ENCODE measurements at places on chromosomes 2 and 18.
A peak's percentile ranks its signal among the peaks of the same experiment; 100 is the strongest.

GRCh38 chr2:216222650-216223352, 113.7 kb downstream of the XRCC5 start:
- no peak for DNase-seq

GRCh38 chr18:59908799-59909198, 9.0 kb downstream of the PMAIP1 start:
- no peak for DNase-seq

DNA sequence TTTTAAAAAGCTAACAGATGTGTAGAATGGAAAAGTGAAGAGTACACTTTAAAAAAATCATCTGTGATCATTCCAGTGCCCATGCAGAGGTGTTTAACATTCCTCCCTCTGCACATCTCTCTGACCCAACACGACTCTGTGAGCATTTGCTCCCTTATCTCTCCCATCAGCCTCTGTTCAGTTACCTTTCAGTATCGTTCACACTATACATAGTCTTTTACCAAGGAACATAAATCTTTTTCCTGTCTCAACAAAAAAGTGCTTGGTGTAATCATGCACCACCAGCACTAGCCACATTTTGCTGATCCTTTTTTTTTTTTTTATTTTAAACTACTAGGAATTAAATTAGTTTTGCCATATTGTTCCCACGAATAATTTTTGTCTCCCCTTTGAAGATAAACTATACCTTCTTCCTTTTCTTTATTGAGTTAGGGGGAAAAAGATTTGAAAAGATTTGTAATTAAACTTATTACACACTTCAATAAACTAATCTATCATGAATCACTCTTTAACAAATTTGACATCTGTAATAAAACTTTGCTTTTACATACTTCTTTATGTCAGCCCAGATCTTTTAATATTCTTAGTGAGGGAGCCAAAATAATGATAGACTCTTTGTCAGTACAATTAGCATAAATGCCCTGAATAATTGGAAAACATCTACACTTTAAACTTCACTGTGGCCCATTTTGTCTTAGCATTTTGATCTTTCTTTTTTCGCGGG, 489.8 kb upstream of the FANCL start:
- no peak for DNase-seq

- no peak for DNase-seq
Measured at GRCh38 chr2:40752796-40753195, 300.9 kb upstream of the SLC8A1 start.

- DNase-seq, result no peak
Measured at GRCh38 chr18:35178260-35178659, 62.6 kb upstream of the ZNF397 start.

- no peak for DNase-seq
Measured at GRCh38 chr2:28586867-28587266, 91.0 kb downstream of the PLB1 start.

- DNase-seq, result no peak
Measured at GRCh38 chr2:129909651-129910418, 69.6 kb upstream of the RAB6C start.

GRCh38 chr18:28854964-28855363, 678.0 kb upstream of the CDH2 start:
- no peak for DNase-seq

GRCh38 chr2:86300496-86300895, 36.9 kb downstream of the REEP1 start:
- DNase-seq, result no peak

- no peak for DNase-seq
Measured at GRCh38 chr2:221125691-221126090, 446.4 kb downstream of the EPHA4 start.

GRCh38 chr2:15943378-15944280, 3.3 kb downstream of the MYCN start:
- peak; percentile 25 for DNase-seq

GRCh38 chr2:11753452-11753885, 7.0 kb downstream of the LPIN1 start:
- peak; percentile 41 for DNase-seq

DNA sequence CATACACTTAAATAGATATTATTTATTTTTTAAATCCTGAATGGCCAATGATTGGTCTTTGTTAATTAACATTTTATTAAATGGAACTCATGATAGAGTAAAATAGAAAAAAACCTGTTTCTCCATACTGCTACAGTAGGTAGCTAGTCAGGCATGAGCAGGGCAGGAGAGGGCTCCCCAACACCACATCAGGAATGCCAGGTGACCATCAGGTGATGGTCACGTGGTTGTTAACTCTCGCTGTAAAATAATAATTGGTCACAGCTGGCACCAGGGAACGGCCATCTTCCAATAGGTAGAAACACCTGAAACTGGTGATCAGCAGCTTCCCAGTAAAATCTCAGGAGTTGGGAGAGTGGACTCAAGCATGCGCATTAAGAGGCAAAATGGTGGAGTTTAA, 172.2 kb downstream of the MEIS1 start:
- no peak for DNase-seq

GRCh38 chr2:37738266-37738885, 66.9 kb upstream of the CDC42EP3 start:
- no peak for DNase-seq

GRCh38 chr2:182055993-182056392, 70.3 kb downstream of the PPP1R1C start:
- no peak for DNase-seq

- DNase-seq, result no peak
Measured at GRCh38 chr2:149076863-149077412, 38.4 kb downstream of the LYPD6B start.

DNA sequence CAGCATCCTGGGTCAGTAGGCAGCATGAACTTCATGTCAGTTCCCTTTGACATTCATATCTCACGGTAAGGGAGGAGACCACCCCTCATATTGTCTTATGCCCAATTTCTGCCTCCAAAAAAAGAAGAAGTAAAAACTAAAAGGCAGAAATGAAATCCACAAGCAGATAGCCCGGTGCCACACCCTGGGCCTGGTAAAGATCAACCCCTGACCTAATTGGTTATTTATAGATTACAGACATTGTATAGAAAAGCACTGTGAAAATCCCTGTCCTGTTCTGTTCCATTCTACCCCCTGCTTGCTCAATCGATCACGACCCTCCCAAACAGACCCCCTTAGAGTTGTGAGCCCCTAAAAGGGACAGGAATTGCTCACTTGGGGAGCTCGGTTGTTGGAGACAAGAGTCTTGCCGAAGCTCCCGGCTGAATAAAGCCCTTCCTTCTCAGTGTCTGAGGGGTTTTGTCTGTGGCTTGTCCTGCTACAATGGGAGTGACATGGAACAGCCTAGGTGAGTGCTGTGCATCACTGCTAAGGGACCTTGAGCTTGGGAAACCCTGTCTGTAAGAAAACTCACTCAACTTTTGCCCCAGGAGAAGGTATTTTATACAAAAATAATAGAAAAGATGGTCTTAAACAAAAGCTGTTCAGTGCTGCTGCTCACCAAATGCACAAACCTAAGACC, 11.1 kb downstream of the NDUFV2 start:
- no peak for DNase-seq

DNA sequence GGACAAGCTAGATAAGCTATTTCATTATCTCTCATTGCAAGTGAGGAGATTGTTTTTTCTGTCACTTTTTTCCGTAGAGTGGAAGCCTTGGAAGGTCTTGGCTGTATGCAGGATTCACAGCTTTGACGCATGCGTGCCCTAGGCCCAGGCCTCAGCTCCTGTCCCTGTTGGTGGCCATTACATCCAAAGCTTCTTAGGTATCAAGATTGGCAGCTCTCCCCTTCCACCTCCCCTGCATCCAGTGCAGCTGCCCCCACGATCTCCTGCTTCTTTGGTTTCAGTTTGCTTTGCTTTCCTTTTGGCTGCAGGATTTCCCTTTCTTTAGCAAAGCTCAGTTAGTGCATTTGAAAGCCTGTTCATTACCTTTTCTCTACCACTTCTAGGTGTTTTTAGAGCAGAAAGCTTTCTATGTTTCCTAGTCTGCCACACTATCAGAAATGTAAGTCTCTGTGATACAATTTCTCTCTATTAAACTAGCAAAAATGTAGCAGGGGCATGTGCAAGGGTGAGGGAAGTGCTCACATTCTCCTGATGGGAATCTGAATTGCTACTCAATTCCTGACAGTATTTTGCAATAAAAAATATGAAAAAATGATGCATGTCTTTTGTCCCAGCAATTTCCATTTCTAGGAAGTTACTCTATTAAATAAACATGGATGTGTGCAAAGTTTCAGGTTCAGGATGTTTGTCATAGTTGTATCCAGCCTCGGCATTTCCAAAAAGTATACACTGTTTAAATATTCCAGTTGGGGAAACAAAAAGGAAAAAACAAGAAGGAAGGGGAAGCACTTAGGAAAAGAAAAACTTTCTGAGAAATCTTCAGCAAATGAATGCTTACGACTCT, 91.2 kb downstream of the LIPG start:
- no peak for DNase-seq

DNA sequence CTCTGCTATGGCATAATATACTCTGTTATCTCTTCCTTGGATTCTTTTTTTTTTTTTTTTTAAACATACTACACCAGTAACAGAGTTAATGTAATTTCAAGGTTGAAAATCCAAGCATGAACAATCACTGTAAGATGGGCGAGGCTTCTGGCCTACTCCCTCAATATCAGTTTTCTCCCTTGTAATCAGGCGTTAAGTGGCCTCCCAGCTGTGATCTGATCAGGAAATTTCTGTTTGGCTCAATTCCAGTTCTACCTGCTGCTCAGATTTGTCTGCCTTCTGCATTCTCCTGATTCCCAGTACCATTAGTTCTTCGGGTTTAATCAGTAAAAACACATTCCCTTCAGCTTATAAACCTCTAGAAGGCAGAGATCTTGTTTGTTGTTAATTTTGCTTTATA, 18.6 kb downstream of the PRKD3 start:
- DNase-seq, result peak; percentile 11

- DNase-seq, result no peak
Measured at GRCh38 chr2:45822272-45822630, 170.8 kb downstream of the PRKCE start.

- DNase-seq, result no peak
Measured at GRCh38 chr2:240498171-240498957, 59.4 kb downstream of the ANKMY1 start.

DNA sequence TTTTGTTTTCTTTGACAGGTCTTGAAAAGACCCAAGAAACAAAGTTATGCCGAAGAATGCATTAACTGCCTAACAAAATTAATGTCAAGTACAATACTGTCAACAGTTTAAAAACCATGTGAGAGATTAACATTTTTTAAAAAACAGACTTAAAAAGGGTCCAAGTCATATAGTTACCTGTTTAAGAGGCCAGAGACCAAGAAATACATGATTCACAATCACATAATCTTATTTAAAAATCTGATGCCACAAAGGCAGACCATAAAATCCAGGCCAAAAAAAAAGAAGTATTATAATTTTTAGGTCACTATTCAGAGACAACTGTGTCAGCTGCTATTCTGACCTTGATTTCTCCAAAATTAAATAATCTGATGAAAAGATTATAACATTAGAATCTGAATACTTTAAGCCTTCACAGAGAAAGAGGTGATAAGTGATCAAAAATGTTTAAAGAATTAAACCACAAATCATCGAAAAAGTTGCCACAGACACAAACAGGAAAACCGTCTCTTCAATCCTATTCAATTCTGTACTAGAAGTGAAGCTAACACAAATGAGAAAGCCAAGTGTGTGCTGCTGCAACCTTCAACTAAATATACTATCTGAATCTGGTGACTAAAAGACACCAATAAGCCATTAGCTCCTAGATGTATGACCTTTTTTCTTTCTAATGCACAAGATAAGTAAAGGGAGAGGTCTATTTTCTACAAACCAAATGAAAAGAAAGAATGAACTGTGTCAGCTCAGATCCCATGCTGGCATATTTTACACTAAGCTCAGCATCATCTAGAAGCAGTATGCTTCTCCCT, 286.0 kb downstream of the ZEB2 start:
- no peak for DNase-seq

GRCh38 chr2:197500503-197501131, 438 bp downstream of the HSPE1 start:
- no peak for DNase-seq

DNA sequence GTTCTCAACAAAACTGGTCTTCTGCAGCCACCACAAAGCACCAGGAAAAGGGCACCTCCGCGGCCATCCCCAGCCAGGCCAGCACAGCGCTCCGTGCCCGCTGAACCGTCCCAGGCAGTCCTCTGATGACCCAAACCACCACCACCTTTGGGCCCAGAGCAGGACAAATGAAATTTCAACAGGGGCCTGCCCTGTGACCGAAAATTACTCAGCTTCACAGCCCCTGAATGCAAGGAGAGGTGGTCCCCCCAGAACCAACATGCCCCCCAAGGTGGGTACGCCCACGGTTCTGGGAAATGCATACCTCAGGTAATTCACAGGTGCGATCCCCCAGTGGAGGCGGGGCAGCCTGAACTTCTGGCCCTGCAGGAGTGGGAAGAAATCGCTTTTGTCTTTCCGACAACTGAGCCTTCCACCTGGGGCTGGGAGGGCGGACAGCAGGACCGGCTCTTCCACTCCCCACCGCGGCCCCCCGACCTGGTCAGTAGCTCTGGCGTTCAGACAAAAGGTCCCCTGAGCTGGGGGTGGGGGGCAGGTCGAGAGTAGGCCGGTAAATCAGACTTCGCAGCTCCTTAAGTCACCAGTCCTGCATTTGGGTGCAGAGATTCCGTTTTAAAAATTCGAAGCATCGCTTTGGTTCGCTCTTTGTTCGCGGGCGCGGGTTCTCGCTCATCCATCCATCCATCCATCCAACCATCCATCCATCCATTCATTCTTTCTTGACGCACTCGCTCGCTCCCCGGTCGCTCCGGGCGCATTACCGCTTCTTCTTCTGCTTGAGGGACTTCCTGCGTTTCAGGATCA, 1.4 kb downstream of the ARL4C start:
- no peak for DNase-seq

DNA sequence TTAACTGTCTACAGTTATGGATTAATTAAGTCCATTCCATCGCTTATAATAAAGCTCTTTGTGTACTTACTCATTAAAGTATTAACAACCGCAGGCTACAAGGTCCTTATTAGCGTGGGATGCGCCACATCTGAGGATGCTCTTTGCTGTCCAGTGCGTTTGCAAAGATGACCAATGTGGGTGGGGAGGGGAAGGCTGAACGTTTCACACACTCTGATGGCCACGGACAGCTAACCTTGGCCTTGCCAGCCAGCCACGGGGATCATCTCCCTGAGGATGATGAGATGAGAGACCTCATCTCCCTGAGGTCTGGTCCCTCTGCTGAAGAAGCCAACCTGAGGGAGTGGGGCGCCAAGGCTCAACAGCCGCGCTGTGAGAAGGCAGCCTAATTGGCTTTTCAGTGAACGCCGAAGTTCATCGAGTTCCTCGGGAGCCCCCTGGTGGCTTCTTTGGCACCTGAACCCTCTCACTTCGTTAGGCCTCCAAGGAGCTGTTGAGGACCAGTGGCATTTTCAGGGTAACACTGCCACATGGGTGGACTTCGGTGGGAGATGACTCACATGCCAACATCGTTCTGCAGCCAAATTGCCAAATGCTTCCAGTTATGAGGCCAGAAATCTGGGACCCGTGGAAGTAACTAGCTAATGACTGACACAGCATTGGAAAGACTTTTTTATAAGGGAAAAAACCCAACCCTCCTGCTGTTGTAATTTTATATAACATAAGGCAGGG, 69.3 kb upstream of the SEC11C start:
- peak; percentile 67 for DNase-seq

Data from NCI-H1092 (cell line).